ENCODE measurements at places on chromosomes 4 and X. TPM values are rescaled to one million over a fixed set of nuclear protein-coding genes. Genes with fewer than 3 reads are reported as not detected.

The RHOXF2 gene
- not detected for total RNA-seq

DNA sequence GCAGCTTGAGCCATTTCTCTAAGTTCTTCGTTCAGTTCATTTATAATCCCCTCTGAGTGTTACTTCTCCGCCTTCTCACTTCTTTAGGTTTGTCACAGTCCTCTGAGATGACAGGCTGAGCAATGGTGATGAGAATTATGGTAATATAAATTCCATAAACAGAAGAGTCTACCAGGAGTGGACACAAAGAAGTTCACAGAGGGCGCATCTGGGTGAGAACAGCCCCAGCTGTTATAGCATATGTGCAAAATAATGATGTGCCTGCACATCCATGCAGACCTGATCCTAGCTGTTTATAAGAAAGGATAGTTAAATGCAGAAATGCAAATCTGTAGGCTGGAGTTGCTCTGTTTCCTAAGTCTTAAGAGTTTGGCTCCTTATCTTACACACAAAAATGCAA is 377.5 kb downstream of the KCNIP4 start:
- H3K36me3 ChIP-seq: no peaks in the 10 kb centered on the region
- H3K27ac ChIP-seq: no peak overlapping the region
- no peaks in the 10 kb centered on the region for H3K27me3 ChIP-seq
- no peak overlapping the region for H3K4me3 ChIP-seq
- no peaks in the 10 kb centered on the region for H3K4me1 ChIP-seq

DNA sequence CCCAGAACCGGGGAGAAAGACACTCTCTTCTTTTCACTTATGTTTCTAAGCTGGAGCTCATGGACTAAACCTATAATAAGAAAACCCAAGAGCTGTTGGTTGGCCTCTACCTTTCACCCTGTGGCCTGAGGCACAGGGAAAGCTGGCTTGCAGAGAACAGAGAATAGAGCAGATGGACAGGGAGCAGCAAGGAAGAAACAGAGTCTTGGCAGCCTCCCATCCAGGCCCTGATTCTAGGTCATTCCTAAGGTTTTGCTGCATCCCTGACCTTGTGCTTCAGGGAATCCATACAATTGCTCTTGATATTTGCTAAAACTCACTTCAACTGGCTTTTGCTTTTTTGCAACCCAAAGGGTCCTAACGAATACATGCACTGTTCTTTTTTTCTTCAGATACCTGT is 87.8 kb downstream of the SMIM20 start:
- H3K36me3 ChIP-seq: no peaks in the 10 kb centered on the region
- H3K27me3 ChIP-seq: peaks cover 8% of the 10 kb centered on the region
- no peak overlapping the region for H3K27ac ChIP-seq
- DNase-seq: no peak

The SSX2B gene
- total RNA-seq: not detected

DNA sequence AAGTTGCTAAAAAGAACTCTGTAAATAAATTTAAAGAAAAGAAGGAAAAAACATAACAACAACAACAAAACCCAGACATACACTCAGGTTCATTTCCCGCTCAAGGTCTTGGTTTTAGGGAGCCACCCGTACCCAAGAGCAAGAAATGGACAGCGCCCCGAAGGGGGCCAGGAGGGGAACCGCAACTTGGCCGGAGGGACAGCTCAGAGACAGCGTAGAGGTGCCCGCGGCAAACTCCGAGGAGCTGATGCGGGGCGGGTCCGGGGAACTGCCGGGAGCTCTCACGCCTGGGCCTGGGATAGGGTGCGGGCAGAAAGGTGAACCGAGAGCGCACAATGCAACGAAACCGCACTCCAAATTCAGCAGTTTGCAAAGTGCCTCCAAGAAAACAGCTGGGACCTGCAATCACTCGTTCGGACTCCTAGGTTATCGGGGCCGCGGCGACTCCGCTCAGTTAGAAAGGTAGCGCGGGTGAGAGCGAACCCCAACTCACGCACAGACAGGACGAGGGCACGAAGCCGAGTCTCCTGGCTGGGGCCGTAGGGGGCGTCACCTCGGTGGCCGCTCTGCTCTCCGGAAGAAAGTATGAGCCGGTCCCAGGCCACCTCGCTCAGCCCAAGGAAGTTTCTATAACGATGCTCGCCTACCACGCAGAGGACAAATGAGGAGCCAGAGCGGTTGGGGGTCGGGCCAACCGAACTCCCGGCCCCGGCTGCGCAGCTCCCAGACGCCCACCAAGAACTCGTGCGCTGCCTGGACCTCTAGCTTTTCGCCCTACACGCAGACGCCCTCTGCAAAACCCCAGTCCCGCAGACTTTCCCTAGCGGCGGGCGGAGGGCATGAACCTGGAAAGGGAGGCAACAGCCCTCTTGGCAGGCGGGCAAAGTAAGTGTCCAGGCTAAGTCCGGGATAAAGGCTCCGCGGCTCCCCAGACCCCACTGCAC is 1.4 kb downstream of the NDNF start:
- peaks cover 46% of the 10 kb centered on the region for H3K27me3 ChIP-seq
- no peaks in the 10 kb centered on the region for H3K36me3 ChIP-seq
- H3K27ac ChIP-seq: no peak overlapping the region
- DNase-seq: peak; percentile 37
- H3K4me3 ChIP-seq: peak overlapping the region; percentile 81

DNA sequence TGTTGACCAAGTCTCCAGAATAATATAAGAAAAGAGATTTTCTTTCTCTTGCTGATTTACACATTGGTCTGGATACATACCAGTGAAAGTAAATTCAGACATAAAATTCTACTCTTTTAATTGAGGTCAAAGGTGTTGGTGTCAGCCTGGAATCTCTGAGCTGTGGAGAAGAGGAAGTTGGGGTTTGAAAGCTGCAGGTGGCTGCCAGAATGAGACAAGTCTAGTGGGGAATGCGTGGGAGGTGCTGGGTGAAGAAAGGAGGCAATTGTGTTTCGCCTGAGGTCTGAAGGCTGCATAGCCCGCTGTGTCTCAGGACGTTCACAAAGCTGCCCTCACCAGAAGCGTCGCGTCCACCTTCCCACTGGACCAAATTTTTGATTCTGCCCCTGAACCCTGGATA is 31.2 kb downstream of the PHEX start:
- no peaks in the 10 kb centered on the region for H3K27me3 ChIP-seq
- peak; percentile 73 for DNase-seq
- peaks cover 82% of the 10 kb centered on the region for H3K4me1 ChIP-seq
- peaks cover 38% of the 10 kb centered on the region for H3K36me3 ChIP-seq
- peak overlapping the region; percentile 45 for H3K4me3 ChIP-seq

DNA sequence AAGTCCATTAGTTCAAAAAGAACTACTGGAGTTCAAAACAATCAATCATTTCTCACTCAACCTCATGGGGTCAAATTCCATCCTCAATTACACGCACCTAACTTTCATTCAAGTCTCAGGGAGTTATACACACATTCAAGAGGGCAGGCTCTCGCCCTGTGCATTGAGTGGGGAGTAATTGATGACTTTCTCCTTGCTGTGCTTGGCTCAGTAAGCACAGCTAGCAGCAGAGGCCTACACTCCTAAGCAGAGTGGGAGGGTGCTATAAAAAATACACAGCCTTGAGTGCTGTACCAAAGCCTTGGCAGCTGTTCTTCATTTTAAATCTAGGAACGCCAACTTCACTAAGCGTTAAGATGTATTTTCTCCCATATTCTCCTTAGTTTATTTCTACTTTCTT is 958.3 kb upstream of the ADGRL3 start:
- no peak for DNase-seq
- H3K27me3 ChIP-seq: no peaks in the 10 kb centered on the region
- no peak overlapping the region for H3K27ac ChIP-seq
- no peaks in the 10 kb centered on the region for H3K4me1 ChIP-seq
- no peak overlapping the region for H3K4me3 ChIP-seq

The ZMYM3 gene
- total RNA-seq: 25.8 TPM

- DNase-seq: no peak
- peaks cover 12% of the 10 kb centered on the region for H3K27me3 ChIP-seq
- H3K4me1 ChIP-seq: no peaks in the 10 kb centered on the region
- no peak overlapping the region for H3K4me3 ChIP-seq
- no peaks in the 10 kb centered on the region for H3K36me3 ChIP-seq
- H3K27ac ChIP-seq: no peak overlapping the region
Observed at GRCh38 chr4:112747036-112747435, 110.1 kb downstream of the LARP7 start.

GRCh38 chr4:109434007-109434971 is 674 bp downstream of the SEC24B start:
- H3K4me1 ChIP-seq: peaks cover 58% of the 10 kb centered on the region
- no peaks in the 10 kb centered on the region for H3K27me3 ChIP-seq
- H3K36me3 ChIP-seq: peaks cover 2% of the 10 kb centered on the region
- H3K4me3 ChIP-seq: peak overlapping the region; percentile 87

The AREG gene
- total RNA-seq: 0.67 TPM

- H3K4me3 ChIP-seq: no peak overlapping the region
- no peaks in the 10 kb centered on the region for H3K4me1 ChIP-seq
- H3K36me3 ChIP-seq: no peaks in the 10 kb centered on the region
- H3K27ac ChIP-seq: no peak overlapping the region
- H3K27me3 ChIP-seq: peaks cover 8% of the 10 kb centered on the region
Observed at GRCh38 chrX:136386826-136387225, 86.1 kb downstream of the ADGRG4 start.

The SYP gene
- total RNA-seq: 11.4 TPM

The PNMA6F gene
- total RNA-seq: not detected

DNA sequence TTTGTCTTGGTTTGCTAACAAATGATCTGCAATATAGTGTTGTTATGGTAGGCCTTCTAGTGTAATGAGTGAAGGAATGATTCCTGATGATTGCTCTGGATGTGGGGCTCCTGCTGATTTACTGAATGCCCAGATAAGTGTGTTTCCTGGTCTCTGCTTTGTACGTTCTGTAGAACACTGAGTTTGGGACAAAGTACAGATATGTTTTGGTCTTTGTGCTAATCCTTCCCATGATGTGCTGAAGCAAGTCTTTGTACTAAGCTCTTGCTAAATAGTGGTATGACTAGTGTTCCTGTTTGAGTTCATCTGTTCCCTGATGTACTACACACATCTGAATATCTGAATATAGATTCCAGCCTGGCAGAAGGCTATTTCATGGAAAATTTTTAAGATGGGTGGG is 36.9 kb upstream of the XIAP start:
- H3K27ac ChIP-seq: no peak overlapping the region
- no peaks in the 10 kb centered on the region for H3K36me3 ChIP-seq
- no peak for DNase-seq
- no peaks in the 10 kb centered on the region for H3K4me1 ChIP-seq
- H3K4me3 ChIP-seq: no peak overlapping the region
- H3K27me3 ChIP-seq: no peaks in the 10 kb centered on the region

- H3K4me3 ChIP-seq: no peak overlapping the region
- H3K27me3 ChIP-seq: peaks cover 3% of the 10 kb centered on the region
- no peak overlapping the region for H3K27ac ChIP-seq
- no peaks in the 10 kb centered on the region for H3K36me3 ChIP-seq
Observed at GRCh38 chr4:5032813-5033212, 13.6 kb upstream of the CYTL1 start.

All from activated CD8-positive, alpha-beta T cell treated with anti-CD3 and anti-CD28 coated beads for 36 hours (primary cell).